ENCODE measurements at places on chromosomes 12 and 14. TPM values are rescaled to one million over a fixed set of nuclear protein-coding genes. Genes with fewer than 3 reads are reported as not detected.

GRCh38 chr14:36514278-36515104 is 5.5 kb downstream of the NKX2-1 start:
- peak; percentile 82 for DNase-seq

Gene HOXC11
- total RNA-seq: 1.1 TPM

GRCh38 chr12:49462083-49462744 is 76.6 kb upstream of the KCNH3 start:
- DNase-seq: no peak

Gene KRT7
- total RNA-seq: 27.9 TPM

- peak; percentile 34 for DNase-seq
Measured at GRCh38 chr14:101407328-101407727, 154.0 kb upstream of the DIO3 start.

- no peak for DNase-seq
Measured at GRCh38 chr12:92029902-92030586, 115.6 kb downstream of the BTG1 start.

- DNase-seq: no peak
Measured at GRCh38 chr14:75439989-75440388, 12.2 kb downstream of the JDP2 start.

Gene NDUFB1
- total RNA-seq: 146 TPM

- peak; percentile 78 for DNase-seq
Measured at GRCh38 chr12:94266796-94267536, 118.6 kb downstream of the PLXNC1 start.

DNA sequence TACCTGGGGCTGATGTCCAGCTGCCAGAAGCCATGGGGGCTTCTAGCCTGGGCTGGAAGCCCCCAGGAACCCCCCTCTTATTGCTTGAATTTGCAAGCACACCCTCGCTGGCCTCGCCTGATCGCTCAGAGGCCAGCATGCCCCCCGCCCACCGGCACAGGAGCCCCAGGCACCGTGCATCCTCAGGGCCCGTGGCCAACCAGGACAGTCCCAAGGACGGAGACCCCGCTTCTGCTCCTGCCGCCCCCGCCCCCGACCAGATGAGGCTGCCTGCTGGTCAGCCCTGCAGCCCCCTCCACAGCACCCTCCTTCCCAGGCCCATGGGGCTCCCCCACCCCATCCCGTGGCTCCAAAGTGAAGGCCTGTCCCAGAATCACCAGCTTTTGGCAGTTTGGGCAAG is 21.2 kb downstream of the RAB35 start:
- DNase-seq: no peak

Gene KRT77
- total RNA-seq: not detected

DNA sequence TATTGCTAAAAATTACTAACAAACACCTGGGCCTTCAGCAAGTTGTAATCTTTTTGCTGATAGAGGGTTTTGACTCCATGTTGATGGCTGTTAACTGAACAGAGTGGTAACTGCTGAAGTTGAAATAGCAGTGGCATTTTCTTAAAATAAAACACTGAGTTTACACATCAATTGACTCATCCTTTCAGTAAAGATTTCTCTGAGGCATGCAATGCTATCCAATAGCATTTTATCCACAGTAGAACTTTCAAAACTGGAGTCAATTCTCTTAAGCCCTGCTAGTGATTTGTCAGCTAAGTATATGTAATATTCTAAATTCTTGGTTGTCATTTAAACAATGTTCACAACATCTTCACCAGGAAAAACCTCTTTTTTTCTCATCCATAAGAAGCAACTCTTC is 59.5 kb downstream of the CMAS start:
- no peak for DNase-seq

- peak; percentile 83 for DNase-seq
Measured at GRCh38 chr12:19572920-19573558, 133.7 kb downstream of the AEBP2 start.

GRCh38 chr14:20350860-20351259 is 7.4 kb downstream of the PARP2 start:
- DNase-seq: no peak

GRCh38 chr12:25130741-25131188 is 64.2 kb downstream of the DNAI7 start:
- no peak for DNase-seq

Gene ERP27
- not detected for total RNA-seq

Gene CLSTN3
- 7.6 TPM for total RNA-seq

GRCh38 chr14:74550071-74550470 is 56.5 kb downstream of the ISCA2 start:
- DNase-seq: peak; percentile 71

GRCh38 chr12:110741341-110742095 is 1.2 kb downstream of the PPP1CC start:
- peak; percentile 80 for DNase-seq

- peak; percentile 58 for DNase-seq
Measured at GRCh38 chr12:124814741-124815613, 48.7 kb downstream of the SCARB1 start.

DNA sequence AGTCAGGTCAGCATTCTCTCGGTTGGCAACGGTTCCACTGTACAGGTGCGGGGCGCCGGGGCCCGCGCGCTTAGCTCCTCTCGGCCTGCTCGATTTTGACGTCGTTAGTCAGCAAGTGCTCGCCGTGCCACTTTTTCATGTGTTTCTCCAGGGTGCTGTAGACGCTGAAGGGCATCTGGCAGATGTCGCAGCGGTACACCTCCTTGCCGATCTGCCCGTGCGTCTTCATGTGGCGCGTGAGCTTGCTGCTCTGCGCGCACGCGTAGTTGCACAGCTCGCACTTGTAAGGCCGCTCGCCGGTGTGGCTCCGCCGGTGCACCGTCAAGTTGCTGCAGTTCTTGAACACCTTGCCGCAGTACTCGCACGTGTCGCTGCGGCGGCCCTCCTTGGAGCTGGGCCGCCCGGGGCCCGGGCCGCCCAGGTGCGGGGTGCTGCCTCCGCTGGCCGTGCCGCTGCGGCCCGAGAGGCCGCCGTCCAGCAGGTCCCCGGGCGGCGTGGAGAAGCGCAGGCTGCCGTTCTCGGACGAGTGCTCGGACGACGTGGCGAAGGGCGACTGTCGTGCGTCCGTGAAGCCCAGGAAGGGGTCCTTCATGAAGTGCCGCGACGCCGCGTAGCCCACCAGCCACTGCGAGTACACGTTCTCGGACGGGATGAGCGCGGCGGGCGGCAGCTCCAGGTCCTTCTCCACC is 97.8 kb downstream of the BCL11B start:
- no peak for DNase-seq

DNA sequence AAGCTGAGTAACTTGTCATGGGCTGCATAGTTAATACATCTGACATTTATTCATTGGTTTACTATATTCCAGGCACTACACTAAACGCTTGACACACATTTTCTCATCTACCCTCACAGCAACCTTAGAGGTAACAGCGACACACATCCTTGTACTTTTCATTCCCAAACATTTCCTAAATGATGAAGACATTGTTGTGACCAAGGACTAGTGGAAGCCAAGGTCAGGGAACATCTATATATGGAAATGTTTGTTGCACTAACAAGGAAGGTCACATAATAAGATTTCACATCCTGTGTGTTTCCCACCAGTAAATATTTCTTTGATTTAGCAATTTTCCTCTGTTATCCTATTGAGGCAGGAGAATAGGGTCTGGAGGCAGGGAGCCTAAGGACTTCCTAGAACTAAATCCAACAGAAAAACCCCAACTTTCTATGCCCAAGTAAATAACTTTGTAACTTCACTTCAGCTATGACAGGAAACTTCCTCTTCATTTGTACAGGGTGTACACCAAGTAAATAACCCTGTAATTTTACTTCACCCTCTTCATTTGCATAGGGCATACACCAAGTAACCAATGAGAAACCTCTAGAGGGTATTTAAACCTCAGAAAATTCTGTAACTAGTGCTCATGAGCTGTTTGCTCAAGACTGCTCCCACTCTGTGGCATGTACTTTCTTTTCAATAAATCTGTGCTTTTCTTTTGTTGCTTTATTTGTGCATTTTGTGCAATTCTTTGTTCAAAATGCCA is 48.4 kb downstream of the ZNF641 start:
- DNase-seq: no peak

GRCh38 chr12:7021956-7022355 is 3.7 kb upstream of the LPCAT3 start:
- no peak for DNase-seq

DNA sequence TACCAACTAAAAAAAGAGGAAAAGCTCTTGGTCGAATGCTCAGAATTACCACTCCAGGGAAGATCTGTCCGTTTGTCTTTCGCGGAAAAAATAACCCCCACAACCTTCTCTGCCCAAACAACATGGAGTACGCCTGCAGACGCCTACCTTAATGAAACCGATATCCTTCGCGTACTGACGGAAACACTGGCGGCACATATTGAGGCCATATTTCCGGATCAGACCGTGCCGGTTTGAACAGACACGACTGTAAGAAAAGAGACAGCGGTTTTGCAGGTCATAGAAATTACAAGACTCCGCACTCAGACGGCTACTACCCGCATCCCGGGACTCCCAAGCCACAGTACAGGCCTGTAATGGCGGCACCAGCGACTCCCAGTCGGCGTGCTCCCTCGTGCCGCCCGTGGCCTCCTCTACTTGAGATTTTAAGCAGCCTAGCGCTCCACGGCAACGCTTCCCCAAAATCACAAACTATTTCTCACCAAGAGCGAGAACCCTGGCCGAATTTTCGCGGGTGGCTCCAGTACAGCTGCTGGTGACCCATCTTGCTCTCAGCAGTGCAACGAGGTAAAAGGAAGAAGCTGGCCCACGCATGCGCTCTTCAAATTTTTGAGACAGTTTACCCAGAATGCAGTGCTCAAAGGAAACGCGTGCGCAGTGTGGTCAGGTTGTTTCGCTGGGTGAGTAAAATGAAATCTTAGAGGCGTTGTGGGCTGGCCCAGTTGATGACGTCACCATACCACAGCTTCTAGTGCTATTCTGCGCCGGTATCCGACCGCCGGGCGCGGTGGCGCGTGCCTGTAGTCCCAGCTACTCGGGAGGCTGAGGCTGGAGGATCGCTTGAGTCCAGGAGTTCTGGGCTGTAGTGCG is at the start of gene RPS29:
TSS of gene RPS29 (minus strand) at position 578 of the 870 bp plus-strand sequence. CDS start at position 544, 34 bp downstream.
- DNase-seq: peak; percentile 92

DNA sequence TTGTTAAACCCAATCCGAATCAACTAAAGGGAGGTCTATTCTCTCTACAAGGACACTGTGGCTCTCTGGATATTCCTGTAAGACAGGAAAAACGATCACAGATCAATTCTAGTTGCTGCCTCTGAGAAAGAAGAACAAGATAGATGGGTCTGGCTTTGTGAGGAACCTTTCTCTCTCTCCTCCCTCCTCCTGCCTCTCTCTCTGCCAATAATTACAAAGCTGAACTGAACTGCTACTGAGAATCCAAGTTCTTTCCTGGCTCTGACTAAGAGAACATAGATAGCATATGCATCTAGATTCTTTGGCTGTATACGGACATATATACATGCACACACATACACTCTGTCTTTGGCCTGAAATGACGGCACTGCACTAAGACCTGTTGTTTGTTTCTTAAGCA is 27.6 kb downstream of the ETV6 start:
- DNase-seq: no peak

Gene COA8
- total RNA-seq: 24.6 TPM

- no peak for DNase-seq
Measured at GRCh38 chr12:116166306-116166705, 111.2 kb downstream of the MED13L start.

DNA sequence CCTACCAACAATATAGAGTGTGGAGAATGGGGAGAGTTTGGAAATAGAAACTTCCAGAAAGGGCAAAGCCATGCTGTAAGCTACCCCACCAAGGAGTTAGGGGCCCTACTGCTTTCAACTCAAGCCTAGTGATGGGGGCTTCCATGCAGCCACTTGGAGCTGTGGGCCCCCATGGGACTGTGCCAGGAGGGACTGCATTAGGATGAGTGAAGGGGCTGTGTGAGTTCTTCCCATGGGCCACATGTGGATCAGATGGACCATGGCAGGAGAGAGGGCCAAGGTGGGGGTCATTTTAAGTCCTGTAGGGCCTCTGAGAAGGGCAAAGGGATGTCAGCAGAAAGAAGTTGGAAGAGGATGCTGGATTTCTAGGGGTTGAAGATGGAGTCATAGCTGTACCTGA is 23.1 kb upstream of the CIPC start:
- DNase-seq: no peak

- DNase-seq: no peak
Measured at GRCh38 chr12:5184186-5184585, 140.5 kb downstream of the KCNA5 start.

DNA sequence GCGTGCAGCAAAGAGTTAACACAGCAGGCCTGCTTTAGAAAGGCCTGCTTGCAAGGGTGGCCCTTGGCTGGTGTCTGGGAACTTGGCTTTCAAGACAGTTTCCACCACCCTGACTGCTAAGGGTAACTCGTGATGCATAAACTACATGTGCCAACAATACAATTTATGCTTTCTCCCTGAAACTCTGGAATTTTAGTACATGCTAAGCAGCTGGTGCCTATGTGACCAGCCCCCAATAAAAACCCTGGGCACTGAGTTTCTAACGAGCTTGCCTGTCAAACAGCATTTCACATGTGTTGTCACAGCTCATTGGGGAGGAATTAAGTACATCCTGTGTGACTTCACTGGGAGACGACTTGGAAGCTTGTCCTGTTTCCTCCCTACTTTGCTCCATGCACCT is 133.1 kb downstream of the SLC5A8 start:
- DNase-seq: no peak

DNA sequence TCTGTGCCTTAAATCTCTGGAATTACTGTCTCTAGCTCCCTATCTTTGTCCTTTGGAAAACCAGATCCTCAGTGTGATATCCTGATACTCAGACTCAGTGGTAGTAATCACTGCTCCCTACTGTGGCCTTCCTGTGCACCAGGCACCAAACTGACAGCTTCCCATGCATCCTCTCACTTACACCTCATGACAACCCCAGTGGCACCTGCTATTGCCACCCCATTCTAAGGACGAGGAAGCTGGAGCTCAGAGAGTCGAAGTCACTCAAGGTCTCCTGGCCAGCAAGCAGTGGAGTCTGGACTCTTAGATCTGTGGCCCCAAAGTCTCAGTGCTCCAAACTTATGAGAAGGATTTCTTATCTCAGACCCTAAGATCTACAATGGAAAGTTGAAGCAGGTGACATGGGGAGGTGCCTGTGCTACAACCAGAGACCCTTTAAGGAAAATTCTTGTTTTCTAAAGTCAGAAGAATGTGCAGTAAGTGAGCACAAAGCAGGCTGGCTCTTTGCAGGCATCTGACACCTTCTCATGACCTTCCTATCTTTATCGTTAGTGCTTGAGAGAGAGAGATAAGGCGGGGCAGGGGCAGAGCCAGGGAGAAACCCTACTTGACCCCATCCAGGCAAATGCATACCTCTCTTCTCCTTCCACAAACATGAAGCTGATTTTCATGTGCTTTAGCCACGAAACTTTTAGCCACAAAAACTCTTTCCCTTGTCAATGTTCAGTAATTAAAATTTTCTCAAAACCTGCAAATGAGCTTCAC is 47.1 kb downstream of the CCDC60 start:
- no peak for DNase-seq

Gene DPPA3
- not detected for total RNA-seq

All from osteoblast (primary cell).